NCI-H2171 (cell line): ENCODE measurements at places on chromosomes 16 and 17.

DNA sequence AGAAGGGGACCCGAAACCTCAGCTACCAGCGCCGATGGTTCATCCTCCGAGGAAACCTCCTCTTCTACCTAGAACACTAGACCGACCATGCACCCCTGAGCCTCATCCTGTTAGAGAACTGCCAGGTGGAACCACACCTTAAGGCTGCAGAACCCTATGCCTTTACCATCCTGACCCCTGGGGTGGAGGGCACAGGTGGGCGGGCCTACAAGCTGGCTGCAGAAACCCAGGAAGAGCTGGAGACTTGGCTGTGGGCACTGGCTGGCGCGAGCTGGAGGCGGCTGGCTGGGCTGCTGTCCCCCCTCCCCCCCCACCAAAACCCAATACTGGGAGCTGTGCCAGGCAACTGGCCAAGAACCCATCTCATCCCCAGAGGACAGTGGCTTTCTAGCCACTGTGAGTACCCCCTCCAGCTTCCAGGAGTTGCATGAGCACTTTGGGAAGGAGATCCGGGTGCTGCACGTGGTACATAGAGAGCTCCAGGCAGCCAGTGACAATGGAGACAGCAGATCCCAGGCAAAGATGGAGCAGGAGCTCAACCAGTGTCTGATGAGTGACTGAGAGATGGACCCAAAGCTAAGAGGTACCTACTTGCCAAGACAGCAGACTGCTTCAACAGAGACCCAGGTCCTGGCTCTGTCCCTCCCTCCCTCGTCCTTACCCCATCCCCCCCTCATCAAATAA is 1.4 kb upstream of the CD2BP2 start:
- no peak for DNase-seq

DNA sequence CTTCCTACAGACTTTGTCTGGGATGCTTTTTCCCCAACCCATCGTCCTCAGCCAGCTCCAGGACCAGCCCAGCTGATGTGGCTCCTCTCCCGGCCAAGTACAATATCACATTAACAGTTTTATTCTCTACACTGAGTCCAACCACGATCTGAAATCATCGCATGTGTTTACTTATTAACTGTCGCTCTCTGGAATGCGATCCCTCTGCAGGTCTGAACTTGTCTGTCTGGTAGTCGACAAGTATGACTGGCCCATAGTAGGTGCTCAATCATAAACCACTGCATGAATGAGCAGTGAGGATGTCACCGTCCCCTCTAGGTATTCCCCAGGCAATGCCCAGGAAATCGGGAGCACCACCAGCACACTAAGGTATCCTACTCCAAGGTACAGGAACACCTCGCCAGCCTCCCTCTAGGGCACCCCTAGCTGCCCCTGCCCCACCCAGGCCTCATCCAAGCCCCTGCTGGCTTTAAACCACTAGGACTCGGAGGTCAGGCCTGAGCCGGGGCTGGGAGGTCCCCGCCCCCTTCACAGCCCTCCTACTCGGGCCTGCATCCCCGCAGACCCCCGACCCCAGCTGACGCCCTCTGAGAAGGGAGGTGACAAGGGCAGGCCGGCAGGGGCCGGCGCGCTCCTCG is 27.7 kb downstream of the RTN4RL1 start:
- DNase-seq: no peak

- no peak for DNase-seq
Measured at GRCh38 chr17:29384901-29385300, 5.3 kb upstream of the TAOK1 start.

DNA sequence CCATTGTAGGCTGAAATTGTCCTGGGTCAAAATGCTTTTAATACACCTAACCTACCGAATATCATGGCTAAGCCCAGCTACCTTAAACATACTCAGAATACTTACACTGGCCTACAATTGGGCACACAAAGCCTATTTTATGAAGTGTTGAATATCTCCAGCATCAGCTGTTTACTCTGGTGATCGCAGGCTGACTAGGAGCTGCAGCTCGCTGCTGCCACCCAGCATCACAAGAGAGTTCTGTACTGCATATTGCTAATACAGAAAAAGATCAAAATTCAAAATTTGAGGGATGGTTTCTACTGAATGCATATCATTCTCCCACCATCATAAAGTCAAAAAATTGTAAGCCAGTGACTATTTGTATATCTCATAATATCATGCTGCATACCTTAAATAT is 55.3 kb downstream of the ULK2 start:
- no peak for DNase-seq

- no peak for DNase-seq
Measured at GRCh38 chr17:76542984-76543383, 3.1 kb downstream of the PRCD start.

- DNase-seq: no peak
Measured at GRCh38 chr16:674968-675883, at the start of gene RHBDL1. Gene RHBDL1, plus strand, starts transcription at chr16:675671. Its CDS starts 120 bp downstream, at chr16:675791.

DNA sequence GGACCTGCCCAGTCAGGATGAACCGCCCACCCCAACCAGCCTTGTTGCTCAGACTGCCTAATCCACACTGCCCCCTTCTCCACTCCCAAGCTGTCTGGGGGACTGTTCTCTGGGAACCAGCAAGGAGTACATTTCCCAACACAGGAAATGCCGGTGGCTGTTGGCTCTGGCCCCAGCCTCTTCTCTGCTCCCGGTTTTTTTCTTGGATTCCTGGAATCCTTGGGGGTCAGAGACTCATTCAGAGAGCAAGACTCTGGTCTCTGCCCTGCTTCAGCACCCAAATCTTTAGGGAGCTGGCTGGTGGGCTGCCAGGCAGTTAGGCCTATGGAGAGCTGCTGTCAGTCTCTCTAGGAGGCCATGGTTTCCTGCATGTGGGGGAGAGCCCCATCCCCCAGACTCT is 10.8 kb upstream of the MTMR4 start:
- DNase-seq: no peak

- DNase-seq: peak; percentile 62
Measured at GRCh38 chr17:49565948-49566491, 9.7 kb upstream of the NXPH3 start.

DNA sequence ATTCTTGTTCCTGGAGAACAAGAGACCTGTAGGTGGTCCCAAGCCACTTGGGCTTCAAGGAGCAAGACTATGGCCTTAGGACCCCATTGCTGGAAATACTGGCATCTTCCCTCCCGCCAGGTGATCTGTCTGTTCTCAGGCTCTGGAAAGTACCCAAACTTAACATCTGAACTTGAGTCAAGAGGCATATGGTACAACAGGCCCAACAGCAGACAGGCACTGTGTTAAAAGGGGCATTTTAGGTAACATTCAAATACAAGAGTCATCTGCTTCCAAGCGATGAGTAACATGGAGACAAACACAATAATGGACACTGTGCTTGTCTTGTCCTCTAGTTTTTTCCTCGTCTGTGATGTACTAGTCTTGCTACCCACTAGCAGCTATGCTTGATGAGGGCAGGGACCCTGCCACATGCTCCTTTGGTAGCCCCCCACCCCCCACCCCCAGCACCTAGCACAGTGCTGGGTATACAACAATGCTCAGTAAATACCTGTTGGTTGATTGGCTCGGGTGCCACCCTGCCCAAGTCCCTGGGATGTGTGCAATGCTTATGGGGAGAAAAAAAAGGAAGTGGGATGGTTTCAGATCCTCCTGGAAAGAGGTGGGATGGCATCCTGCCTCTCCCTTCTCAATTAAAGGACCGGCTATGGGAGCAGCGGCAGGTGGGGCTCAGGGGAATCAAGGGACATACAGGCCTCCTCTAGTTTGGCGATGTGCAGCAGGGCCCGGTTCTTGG is 19.4 kb downstream of the CSF3 start:
- DNase-seq: no peak

DNA sequence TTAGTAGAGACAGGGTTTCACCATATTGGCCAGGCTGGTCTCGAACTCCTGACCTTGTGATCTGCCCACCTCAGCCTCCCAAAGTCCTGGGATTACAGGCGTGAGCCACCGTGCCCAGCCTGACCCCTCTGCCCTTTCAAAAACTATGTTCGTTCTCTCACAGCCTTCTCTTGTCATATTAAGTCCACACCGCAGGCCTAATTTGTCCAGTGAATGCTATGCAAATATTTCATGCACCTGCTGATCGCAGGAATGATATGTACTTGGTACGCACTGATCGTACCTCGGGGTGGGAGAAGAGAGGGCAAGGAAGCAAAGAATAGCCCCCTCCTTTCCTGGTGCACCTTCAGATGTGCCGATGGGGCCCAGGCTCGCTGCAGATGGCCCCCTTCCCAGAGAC is 3.0 kb upstream of the BIRC5 start:
- DNase-seq: no peak

DNA sequence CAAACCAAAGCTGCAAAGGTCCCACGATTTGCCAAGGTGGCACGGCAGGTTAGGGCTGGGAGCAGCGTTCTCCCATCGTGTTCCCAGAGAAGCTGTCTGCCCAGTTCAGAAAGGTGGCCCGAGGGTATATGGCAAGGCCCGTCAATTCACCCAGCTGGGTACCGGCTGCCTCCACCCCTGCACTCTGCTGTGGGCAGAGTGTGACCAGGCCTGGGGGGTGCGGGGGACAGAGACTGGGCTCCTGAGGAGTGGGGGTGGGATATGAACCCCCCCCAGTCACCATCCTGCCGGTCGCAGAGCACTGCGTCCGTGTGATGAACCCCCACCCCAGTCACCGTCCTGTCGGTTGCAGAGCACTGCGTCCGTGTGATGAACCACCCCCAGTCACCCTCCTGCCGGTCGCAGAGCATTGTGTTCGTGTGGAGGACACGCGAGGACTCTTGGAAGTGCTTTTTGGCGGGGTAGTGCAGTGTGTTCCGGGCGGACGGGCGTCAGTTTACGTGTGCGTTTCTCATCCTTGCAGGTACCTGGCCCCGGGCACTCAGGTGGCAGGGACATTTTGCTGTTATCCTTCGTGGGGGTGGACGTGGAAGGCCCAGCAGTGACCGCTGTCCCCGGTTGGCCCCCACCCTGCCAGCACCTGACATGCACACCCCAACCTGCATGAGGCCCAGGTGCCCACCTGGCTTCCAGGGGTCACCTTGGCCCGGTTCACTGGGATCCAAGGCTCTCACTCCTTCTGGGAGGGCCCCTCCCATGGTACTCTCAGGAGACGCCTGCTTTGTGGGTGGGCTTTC is 2.7 kb upstream of the FASN start:
- no peak for DNase-seq

DNA sequence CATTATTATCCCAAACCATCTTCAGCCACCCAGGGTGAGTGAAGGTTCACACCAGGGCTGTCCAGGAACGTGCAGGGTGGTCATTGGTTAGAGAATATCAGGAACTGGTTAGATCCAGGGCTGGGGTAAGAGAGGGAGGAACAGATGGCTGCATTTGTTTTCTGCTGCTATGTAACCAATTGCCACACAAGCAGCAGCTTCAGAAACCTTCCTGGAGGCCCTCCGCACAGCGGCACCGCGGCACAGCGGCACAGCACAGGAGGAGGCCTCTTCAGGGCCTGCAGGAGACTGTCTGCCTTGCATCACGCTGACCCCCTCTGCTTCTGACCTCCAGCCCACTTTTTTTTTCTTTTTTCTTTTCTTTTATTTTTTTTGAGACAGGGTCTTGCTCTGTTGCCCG is 86.1 kb downstream of the KCNJ12 start:
- no peak for DNase-seq

DNA sequence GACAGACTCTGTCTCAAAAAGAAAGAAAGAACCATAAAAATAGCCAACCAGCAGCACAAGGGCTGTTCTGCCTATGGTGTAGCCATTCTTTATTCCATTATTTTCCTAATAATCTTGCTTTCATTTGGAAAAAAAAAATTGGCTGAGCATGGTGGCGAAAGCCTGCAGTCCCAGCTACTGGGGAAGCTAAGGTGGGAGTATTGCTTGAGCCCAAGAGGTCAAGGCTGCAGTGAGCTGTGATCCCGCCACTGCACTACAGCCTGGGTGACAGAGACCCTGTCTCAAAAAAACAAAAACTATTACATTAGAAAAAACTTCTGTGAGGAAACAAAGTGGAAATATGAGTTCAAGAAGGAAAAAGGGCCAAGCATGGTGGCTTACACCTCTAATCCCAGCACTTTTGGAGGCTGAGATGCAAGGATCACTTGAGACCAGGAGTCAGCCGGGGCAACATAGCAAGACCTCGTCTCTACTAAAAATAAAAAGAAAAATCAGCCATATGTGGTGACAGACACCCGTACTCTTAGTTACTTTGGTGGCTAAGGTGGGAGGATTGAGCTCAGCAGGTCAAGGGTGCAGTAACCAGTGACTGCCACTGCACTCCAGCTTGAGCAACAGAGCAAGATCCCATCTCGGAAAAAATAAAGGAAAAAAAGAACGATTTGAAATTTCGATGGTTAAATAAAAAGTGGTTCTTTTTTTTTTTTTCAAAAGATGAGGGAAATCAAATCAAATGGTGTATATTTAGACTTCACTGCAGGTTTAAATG is 2.5 kb downstream of the DCAKD start:
- DNase-seq: no peak

- DNase-seq: no peak
Measured at GRCh38 chr16:19410435-19411171, 7.1 kb upstream of the TMC5 start.

- DNase-seq: no peak
Measured at GRCh38 chr17:17391668-17392370, 85.0 kb upstream of the MED9 start.

DNA sequence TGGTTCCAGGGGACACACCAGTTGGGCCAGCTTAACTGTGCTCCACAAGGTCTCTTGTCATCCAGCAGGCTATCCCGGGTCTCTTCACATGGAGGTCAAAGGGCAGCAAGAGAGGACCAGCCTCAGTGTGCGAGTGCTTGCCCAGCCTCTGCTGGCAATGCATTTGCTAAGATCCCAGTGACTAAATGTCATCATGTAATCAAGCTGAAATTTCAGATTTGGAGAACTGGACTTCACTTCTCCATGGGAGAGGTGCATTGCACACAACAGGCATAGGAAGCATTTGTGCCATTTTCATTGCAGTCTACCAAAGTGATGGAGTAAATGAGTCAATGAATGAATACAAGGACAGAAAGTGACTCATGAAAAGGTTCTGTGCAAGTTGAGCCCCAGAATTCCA is 51.2 kb upstream of the KDM8 start:
- no peak for DNase-seq
